Effector memory CD4-positive, alpha-beta T cell (primary cell): ENCODE measurements at places on chromosomes 4 and X.

DNA sequence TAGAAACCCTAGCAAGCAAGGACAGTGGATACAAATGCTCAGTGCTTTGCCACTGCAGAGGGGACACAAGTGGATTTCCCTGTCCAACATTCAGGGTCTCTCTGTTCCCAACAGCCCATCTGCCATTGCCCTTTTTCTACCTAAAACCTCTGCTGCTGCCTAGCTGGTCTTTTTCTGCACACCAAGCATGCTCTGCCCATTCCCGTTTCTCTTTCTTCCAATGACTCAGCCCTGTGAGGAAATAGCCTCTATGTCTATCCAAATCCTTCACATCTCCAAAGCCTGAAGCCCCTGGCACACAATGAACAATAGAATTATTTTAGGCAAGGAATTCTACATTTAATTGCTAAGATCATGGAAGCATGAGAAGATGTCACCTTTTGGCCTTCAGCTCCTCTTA is 5.7 kb upstream of the AMELX start:
- DNase-seq: no peak

GRCh38 chr4:178778496-178778895 is 1336.3 kb upstream of the AGA start:
- DNase-seq: no peak

DNA sequence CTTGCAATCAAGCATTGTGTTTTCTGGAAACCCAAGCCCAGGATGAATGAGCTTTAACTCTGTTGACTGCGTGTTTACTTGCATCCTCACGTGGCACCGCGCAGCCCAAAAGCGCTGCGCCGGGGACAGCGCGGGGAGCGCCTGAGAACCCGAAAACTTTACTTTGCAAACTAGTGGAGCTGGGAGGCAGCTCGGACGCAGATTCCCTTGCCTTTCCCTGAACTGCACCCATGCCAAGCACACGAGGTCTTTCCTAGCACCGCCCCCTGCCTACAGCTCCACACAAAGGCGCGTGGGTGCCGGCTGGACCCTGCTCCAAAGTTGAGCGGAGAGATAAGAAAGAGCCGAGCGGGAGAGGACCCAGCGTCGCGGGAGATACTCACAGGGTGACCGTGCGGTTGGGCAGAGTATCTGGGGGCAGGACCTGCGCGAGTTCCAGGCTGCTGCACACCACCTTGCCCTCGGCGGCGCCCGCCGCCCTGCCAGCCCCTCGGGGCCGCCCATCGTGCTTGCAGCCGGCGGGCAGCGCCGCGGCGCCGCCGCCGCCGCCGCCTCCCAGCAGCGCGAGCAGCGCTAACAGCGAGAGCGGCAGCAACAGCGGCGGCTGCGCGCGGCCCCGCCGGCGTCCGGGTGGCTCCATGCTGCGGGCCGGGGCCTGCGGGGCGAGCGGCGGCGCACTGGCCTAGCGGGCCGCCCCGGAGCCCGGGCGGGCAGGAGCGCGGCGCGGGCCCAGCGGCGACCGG is 550 bp downstream of the ADGRA3 start:
- DNase-seq: no peak

GRCh38 chr4:47367761-47368160 is 95.7 kb downstream of the COMMD8 start:
- DNase-seq: no peak

DNA sequence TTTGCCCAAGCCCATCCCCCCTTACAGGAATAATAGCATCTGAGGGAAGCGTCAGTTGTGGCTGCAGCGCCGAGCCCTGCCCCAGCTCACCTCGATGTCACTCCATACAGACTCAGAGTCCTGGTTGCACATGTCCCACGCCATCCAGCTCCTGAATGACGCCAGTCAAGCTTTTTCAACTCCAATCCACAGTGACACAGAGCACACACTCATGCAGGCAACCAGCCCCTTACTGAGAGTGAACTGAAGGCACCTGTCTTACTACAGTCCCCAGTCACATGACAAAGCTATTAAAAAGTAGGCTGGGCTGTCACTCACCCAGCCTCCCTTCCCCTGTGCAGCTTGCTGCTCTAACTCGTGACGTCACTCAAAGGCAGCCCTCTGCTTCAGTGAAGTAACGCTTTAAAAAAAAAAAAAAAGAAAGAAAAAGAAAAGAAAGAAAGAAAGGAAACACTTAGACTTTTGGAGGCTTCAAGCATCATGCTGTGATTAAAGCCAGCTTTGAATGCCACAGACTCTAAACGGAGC is at the start of gene PPARGC1A:
Gene PPARGC1A, minus strand, starts transcription at position 234 of the 528 bp plus-strand sequence. Its CDS starts 90 bp downstream, at position 144.
- DNase-seq: no peak

DNA sequence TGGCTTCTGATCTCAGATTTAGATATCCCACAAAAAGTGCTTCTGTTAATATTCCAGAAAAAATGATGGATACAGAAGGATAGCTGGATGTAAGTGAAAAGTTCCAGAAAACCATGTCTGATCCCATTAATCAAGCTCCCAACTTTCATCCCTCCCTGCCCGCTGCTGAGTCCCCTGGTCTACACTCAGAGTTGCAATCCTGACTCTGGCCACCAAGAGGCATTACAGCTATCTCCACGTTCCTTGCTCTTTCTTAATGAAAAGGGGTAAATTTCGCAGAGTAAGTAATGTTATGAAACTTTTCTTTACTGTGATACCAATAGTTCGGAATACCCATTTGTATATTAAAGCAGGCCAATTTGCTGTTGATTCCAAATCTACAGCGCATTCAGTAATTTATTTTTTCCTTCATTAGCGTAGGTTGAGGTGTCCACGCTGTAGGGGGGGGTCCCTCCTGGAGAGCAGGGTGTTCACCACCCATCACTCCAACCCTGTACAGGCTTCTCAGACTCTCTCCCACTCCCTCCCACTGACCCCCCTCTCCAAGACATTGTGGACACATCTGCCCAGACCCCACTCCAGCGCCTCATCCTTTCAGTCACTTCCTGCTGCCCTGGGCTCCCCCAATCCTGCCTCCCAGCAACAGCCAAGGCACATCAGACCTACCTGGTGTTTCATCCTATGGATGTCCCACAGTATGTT is 55.1 kb downstream of the RAB40A start:
- no peak for DNase-seq

DNA sequence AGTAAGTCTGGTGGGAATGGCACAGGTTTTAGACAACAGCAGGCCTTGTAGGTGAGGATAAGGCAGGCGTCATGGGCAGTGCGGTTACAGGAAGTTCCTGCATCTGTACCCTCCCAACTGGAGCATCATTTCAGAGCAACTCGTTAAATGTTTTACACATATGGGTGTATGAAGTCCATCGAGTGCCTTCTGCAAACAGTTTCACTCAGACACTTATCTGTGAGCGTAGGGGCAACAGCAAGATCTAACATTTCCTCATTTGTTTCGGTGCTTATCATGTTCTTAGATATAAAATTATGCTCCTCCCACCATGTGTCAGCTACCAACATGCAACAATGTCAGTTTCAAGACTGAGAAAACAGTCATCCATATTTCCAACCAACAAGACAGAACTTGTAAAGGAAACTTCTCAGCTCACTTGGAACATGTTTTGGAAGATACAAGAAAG is 69.9 kb downstream of the ELOVL6 start:
- no peak for DNase-seq

- no peak for DNase-seq
These were observed 46.7 kb upstream of the BTC start for GRCh38 chr4:74840936-74841509.
